ENCODE measurements at places on chromosomes 4 and X.

GRCh38 chr4:184590196-184590595 is 59.1 kb downstream of the CASP3 start:
- no peak overlapping the region for H3K27ac ChIP-seq
- H3K36me3 ChIP-seq, result no peaks in the 10 kb centered on the region
- H3K4me3 ChIP-seq, result no peak overlapping the region
- no peak for DNase-seq
- H3K27me3 ChIP-seq, result no peaks in the 10 kb centered on the region

DNA sequence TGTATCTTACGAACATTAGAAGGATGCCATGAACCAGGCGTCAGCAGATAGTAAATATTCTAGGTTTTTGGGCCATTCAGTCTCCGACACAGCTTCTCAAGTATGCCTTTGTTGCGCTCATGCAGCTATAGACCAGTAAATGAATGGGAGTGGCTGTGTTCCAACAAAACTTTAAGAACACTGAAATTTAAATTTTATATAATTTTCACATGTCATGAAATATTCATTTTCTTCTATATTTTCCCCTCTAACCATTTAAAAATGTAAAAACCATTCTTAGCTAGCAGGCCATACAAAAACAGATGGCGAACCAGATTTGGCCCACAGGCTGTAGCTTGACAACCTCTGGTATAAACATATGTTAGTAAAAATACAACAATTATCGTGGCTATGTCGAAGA is 151.8 kb upstream of the KIT start:
- H3K4me3 ChIP-seq, result no peak overlapping the region
- no peaks in the 10 kb centered on the region for H3K36me3 ChIP-seq
- DNase-seq, result no peak
- H3K27me3 ChIP-seq, result no peaks in the 10 kb centered on the region
- H3K27ac ChIP-seq, result no peak overlapping the region

DNA sequence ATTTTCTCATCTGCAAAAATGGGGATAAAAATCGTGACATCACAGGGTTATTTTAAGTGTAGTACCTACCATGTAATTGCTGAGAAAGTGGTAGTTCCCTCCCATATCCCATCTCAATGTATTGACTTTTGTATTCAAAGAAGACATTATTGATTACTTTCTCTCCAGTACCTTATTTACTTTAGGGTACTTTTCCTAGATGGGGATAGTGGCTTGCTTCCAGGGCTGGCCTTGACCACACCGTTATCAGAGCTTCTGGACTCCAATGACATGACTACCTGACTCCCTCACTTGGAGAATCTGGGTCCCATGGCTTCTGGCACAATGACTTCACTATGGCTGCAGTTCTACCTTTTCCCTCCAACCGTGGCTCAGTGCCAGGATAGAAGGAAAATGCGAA is 58.2 kb upstream of the EOLA2 start:
- peaks cover 5% of the 10 kb centered on the region for H3K4me1 ChIP-seq
- H3K36me3 ChIP-seq, result peaks cover 12% of the 10 kb centered on the region
- H3K27me3 ChIP-seq, result no peaks in the 10 kb centered on the region
- no peak overlapping the region for H3K27ac ChIP-seq
- no peak overlapping the region for H3K4me3 ChIP-seq

GRCh38 chr4:113821856-113822255 is 60.3 kb upstream of the CAMK2D start:
- no peak overlapping the region for H3K4me3 ChIP-seq
- H3K4me1 ChIP-seq, result peaks cover 14% of the 10 kb centered on the region
- peak; percentile 48 for DNase-seq
- H3K36me3 ChIP-seq, result no peaks in the 10 kb centered on the region
- no peaks in the 10 kb centered on the region for H3K27me3 ChIP-seq

DNA sequence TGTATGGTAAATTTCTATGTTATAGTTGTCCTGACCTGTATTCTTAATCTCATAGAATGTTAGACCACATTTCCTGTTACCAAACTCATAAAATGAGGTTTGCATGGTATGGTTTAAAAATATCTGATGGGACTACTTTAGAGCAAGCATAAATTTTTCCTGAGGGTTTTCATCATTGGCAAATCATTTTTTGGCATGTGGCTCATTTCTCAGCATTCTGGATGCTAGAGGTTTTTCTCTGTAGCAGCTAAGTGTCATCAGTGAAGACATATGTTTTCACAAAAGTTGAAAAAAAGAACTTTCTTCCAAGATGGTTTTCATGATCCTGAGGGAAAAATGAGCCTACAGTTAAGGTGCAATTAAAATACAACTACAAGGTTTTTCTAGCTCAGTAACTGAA is 503.5 kb upstream of the FAM47C start:
- no peaks in the 10 kb centered on the region for H3K36me3 ChIP-seq
- H3K4me1 ChIP-seq, result no peaks in the 10 kb centered on the region
- no peaks in the 10 kb centered on the region for H3K27me3 ChIP-seq
- no peak for DNase-seq
- H3K27ac ChIP-seq, result no peak overlapping the region

GRCh38 chr4:119189638-119190037 is 22.9 kb upstream of the USP53 start:
- no peaks in the 10 kb centered on the region for H3K4me1 ChIP-seq
- H3K27me3 ChIP-seq, result no peaks in the 10 kb centered on the region
- no peak overlapping the region for H3K4me3 ChIP-seq
- peak; percentile 11 for DNase-seq

- no peak for DNase-seq
- H3K36me3 ChIP-seq, result no peaks in the 10 kb centered on the region
- H3K4me3 ChIP-seq, result no peak overlapping the region
These were observed 1249.2 kb downstream of the STIM2 start for GRCh38 chr4:28109801-28110200.

- H3K27me3 ChIP-seq, result peaks cover 26% of the 10 kb centered on the region
- H3K4me1 ChIP-seq, result no peaks in the 10 kb centered on the region
- no peaks in the 10 kb centered on the region for H3K36me3 ChIP-seq
- DNase-seq, result no peak
These were observed 108.8 kb downstream of the AMELX start for GRCh38 chrX:11401966-11402365.

GRCh38 chr4:146165840-146166239 is 9.7 kb upstream of the LSM6 start:
- peak; percentile 88 for DNase-seq
- no peaks in the 10 kb centered on the region for H3K4me1 ChIP-seq
- H3K36me3 ChIP-seq, result no peaks in the 10 kb centered on the region
- H3K27me3 ChIP-seq, result no peaks in the 10 kb centered on the region
- H3K4me3 ChIP-seq, result no peak overlapping the region

DNA sequence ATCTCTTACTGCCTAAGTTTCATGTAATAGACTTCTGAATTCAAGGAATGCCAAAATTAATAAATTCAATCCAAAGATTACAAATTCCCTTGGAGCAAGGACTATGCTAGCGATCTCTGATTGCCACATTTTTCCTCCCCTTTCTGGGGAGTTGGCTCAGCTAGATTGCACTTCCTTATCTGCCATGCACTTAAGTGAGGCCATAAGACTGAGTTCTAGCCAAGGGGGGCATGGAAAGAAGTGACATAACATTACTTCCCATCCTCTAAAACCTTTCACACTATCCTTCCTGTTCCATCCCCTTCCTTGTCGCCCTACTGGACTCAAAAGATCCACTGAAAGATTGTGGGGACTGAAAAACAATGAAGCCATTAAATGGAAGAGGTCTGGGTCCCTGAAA is 53.8 kb upstream of the TXK start:
- no peak overlapping the region for H3K4me3 ChIP-seq
- DNase-seq, result no peak
- H3K4me1 ChIP-seq, result no peaks in the 10 kb centered on the region
- no peaks in the 10 kb centered on the region for H3K27me3 ChIP-seq
- H3K36me3 ChIP-seq, result no peaks in the 10 kb centered on the region

- no peak for DNase-seq
- no peak overlapping the region for H3K4me3 ChIP-seq
- no peaks in the 10 kb centered on the region for H3K27me3 ChIP-seq
- peaks cover 13% of the 10 kb centered on the region for H3K4me1 ChIP-seq
These were observed 8.1 kb upstream of the SLC25A6 start for GRCh38 chrX:1400049-1400448.

DNA sequence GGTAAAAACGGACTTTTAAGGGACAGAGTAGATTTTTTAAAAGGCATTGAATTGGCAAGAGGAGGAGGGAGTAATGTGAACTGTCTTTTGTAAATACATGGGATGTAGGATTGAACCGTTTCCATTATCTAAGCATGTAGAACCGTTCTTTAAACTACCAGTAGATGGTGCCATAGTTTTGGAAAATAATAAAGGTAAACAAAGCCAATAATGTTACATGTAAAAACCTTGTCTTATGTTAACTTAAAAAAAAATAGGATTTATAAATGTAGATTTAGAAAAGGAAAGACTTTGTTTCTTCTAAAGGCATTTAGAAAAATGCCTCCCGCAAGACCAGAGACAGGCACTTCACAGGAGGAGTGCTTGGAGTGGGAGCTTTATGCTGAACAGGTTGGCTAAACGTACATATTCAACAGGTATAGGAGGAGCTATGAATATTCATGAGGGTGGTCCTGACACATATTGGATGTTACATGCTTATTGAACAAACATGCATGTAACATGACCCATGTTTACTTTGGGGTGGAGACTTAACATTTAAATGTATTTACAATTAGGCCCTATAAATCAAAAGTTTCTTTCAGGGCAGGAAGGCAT is 45.5 kb upstream of the FAM241A start:
- peak; percentile 66 for DNase-seq
- H3K4me3 ChIP-seq, result no peak overlapping the region
- H3K36me3 ChIP-seq, result no peaks in the 10 kb centered on the region
- H3K27me3 ChIP-seq, result no peaks in the 10 kb centered on the region
- peaks cover 7% of the 10 kb centered on the region for H3K4me1 ChIP-seq
- peak overlapping the region; percentile 47 for H3K27ac ChIP-seq

GRCh38 chrX:39248330-39248729 is 447.1 kb downstream of the MID1IP1 start:
- H3K27me3 ChIP-seq, result peaks cover 38% of the 10 kb centered on the region
- peaks cover 5% of the 10 kb centered on the region for H3K36me3 ChIP-seq
- DNase-seq, result no peak
- peaks cover 2% of the 10 kb centered on the region for H3K4me1 ChIP-seq

GRCh38 chrX:17471121-17471520 is 96.1 kb downstream of the NHS start:
- no peak for DNase-seq
- H3K36me3 ChIP-seq, result no peaks in the 10 kb centered on the region
- peaks cover 6% of the 10 kb centered on the region for H3K4me1 ChIP-seq
- H3K27ac ChIP-seq, result no peak overlapping the region
- H3K27me3 ChIP-seq, result peaks cover 15% of the 10 kb centered on the region

GRCh38 chrX:54411732-54412131 is 28.5 kb upstream of the TSR2 start:
- no peaks in the 10 kb centered on the region for H3K36me3 ChIP-seq
- DNase-seq, result no peak
- no peaks in the 10 kb centered on the region for H3K4me1 ChIP-seq
- peaks cover 44% of the 10 kb centered on the region for H3K27me3 ChIP-seq
- no peak overlapping the region for H3K27ac ChIP-seq
- H3K4me3 ChIP-seq, result no peak overlapping the region

- no peak overlapping the region for H3K4me3 ChIP-seq
- no peak overlapping the region for H3K27ac ChIP-seq
- H3K27me3 ChIP-seq, result peaks cover 84% of the 10 kb centered on the region
- H3K4me1 ChIP-seq, result no peaks in the 10 kb centered on the region
- H3K36me3 ChIP-seq, result no peaks in the 10 kb centered on the region
These were observed 103.5 kb downstream of the GPC3 start for GRCh38 chrX:133881893-133882292.

- H3K4me3 ChIP-seq, result no peak overlapping the region
- DNase-seq, result no peak
- H3K36me3 ChIP-seq, result no peaks in the 10 kb centered on the region
- peaks cover 12% of the 10 kb centered on the region for H3K4me1 ChIP-seq
These were observed 117.2 kb downstream of the CFAP299 start for GRCh38 chr4:80452768-80453167.

GRCh38 chrX:26376037-26376708 is 160.2 kb downstream of the MAGEB5 start:
- H3K27ac ChIP-seq, result no peak overlapping the region
- H3K36me3 ChIP-seq, result no peaks in the 10 kb centered on the region
- H3K27me3 ChIP-seq, result no peaks in the 10 kb centered on the region
- DNase-seq, result no peak

DNA sequence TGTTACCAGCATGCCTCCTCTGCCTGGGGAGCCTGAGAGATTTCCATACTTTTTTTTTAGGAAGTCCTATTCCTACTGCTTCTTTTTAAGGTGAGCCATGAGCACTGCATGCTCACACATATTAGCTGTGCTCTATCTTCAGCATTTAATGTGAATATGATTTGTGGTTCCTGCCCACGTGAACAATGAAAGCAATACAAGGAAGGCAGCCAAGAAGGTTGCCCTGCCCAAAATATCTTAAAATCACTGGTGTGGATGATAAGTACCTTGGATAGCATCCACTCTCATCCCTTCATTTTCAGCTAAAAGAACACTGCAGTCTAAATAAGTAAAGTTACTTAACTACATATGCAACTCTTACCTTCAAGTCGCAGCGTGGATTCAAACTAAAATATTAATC is 607.5 kb downstream of the PACRGL start:
- peaks cover 31% of the 10 kb centered on the region for H3K27me3 ChIP-seq
- H3K27ac ChIP-seq, result no peak overlapping the region
- peaks cover 7% of the 10 kb centered on the region for H3K4me1 ChIP-seq

DNA sequence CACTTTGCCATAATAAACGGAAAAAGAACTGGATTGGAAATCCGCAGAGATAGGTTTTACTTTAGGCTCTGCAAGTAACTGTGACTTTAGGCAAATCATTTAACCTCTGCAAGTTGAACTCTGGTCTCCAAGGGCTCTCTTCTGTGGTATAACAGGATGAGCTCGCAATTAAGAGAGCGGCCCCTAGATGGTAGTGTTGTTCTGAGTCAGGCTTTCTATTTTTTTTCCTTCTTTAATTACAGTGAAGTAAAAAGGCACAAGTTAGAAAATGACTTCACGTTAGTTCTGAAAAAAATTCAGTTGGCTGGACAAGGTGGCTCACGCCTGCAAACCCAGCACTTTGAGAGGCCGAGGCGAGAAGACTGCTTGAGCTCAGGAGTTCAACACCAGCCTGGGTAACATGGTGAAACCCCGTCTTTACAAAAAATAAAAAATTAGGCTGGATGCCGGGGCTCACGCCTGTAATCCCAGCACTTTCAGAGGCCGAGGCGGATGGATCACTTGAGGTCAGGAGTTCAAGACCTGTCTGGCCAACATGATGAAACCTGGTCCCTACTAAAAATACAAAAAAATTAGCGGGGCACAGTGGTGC is 18.0 kb downstream of the RPS3A start:
- DNase-seq, result peak; percentile 68
- no peaks in the 10 kb centered on the region for H3K27me3 ChIP-seq
- no peak overlapping the region for H3K4me3 ChIP-seq
- peaks cover 63% of the 10 kb centered on the region for H3K36me3 ChIP-seq
- no peak overlapping the region for H3K27ac ChIP-seq

GRCh38 chrX:96383428-96383827 is 301.2 kb upstream of the DIAPH2 start:
- H3K4me1 ChIP-seq, result no peaks in the 10 kb centered on the region
- H3K27ac ChIP-seq, result no peak overlapping the region
- H3K27me3 ChIP-seq, result peaks cover 34% of the 10 kb centered on the region

- H3K27ac ChIP-seq, result no peak overlapping the region
- H3K36me3 ChIP-seq, result no peaks in the 10 kb centered on the region
- no peaks in the 10 kb centered on the region for H3K27me3 ChIP-seq
- H3K4me3 ChIP-seq, result no peak overlapping the region
- peaks cover 6% of the 10 kb centered on the region for H3K4me1 ChIP-seq
- DNase-seq, result peak; percentile 1
These were observed 1819.2 kb upstream of the ADGRL3 start for GRCh38 chr4:59380841-59381366.

GRCh38 chr4:185840953-185841352 is 29.0 kb upstream of the SORBS2 start:
- no peaks in the 10 kb centered on the region for H3K4me1 ChIP-seq
- no peaks in the 10 kb centered on the region for H3K27me3 ChIP-seq
- no peak overlapping the region for H3K4me3 ChIP-seq
- no peak for DNase-seq

- H3K27me3 ChIP-seq, result peaks cover 84% of the 10 kb centered on the region
- H3K4me1 ChIP-seq, result no peaks in the 10 kb centered on the region
- H3K27ac ChIP-seq, result no peak overlapping the region
- DNase-seq, result no peak
- H3K4me3 ChIP-seq, result no peak overlapping the region
These were observed 19.5 kb upstream of the VSIG1 start for GRCh38 chrX:108025376-108025775.

Measured in MCF 10A (cell line).